ENCODE measurements at places on chromosomes 13 and 19. TPM values are rescaled to one million over a fixed set of nuclear protein-coding genes. Genes with fewer than 3 reads are reported as not detected.

- no peak for DNase-seq
Observed at GRCh38 chr13:24131749-24132148, 28.8 kb upstream of the SPATA13 start.

DNA sequence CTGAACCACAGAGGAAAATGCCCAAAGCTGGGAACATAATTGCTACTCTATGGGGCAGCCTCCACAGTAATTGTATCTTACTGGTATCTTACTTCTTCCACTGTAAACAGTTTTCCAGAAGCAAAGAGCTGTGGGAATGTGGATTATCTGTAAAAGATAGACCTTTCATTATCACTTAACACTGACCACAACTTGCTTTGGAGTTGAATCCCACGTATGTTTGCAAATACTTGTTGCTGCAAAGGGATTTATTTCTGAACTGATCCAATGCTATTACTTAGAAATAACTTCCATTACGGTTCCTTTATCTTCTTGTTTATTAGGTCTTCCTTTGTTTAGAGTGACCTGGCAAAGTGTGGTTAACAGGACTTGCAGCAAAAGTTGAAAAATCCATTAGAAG, 218.1 kb downstream of the KCTD12 start:
- DNase-seq: no peak

DNA sequence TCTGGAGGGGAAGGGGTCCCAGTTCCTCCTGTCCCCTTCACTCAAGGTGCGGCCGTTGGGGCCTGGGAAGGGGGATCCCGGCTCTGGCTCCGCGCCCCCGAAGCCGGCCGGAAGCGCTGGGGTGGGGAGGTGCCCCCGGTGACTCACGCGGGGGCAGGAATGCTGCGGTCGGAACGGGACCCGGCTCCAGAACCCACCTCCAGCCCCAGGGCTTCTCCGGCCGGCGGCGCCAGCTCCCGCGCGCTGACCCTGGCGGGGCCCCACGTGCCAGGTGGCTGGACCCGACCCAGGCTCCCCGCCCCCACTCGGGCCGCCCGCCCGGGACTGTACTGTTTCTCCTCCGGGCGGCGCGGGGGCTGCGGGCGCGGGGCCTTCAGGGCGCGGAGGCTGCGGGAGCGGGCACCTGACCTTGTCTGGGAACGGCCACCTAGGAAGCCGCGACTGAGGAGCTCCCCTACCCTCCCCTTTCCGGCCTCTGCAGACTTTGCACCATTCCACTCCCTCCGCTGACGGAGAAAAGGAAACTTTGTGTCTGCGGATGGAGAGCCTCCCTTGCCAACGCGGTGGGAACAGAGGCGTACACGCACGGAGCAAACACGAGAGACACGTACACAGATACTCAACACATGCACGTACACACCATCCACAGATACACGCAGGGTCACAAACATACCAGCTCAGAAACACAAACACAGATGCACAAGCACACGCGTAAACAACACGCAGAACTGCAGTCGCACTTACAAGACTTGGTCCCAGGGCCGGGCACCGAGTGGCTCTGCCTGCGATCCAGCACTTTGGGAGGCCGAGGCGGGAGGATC, 7.2 kb downstream of the AXL start:
- DNase-seq: peak; percentile 52

- DNase-seq: no peak
Observed at GRCh38 chr13:31334994-31335557, 135.3 kb downstream of the B3GLCT start.

- no peak for DNase-seq
Observed at GRCh38 chr19:13437919-13438618, 68.2 kb downstream of the CACNA1A start.

GRCh38 chr13:93751117-93751516, 524.5 kb downstream of the GPC6 start:
- no peak for DNase-seq

GRCh38 chr13:98495627-98496478, 81.1 kb downstream of the STK24 start:
- DNase-seq: no peak

- DNase-seq: no peak
Observed at GRCh38 chr13:39870197-39870747, 214.8 kb downstream of the COG6 start.

ZNF253 gene
- total RNA-seq: 13.7 TPM

- no peak for DNase-seq
Observed at GRCh38 chr19:5290336-5291262, 50.0 kb downstream of the PTPRS start.

- peak; percentile 37 for DNase-seq
Observed at GRCh38 chr13:44842158-44842557, 147.1 kb downstream of the NUFIP1 start.

- DNase-seq: no peak
Observed at GRCh38 chr13:111296417-111296816, 24.0 kb upstream of the TEX29 start.

DNA sequence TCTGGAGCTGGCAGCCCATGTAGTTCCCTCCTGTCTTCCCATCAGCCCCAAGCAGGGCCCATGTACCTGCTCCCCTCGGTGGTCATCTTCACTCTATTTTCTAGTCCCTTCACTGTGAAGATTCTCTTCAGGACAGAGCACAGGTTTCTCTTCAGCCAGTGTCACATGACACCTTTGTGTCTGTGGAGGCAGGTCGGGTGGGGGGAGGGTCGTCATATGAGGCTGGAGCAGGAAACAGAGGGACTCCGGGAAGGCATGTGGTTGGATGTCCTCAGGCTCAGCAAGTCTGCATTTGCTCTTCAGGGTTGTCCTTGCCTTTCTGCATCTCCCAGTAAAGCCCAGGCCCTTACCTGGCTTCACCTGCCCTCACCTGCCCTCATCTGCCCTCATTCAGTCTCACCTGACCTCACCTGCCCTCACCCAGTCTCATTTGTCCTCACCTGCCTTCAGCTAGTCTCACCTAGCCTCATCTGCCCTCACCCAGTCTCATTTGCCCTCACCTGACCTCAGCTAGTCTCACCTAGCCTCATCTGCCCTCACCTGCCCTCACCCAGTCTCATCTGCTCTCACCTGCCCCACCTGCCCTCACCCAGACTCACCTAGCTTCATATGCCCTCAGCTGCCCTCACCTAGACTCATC, 120.3 kb downstream of the ZDHHC20 start:
- DNase-seq: no peak

GRCh38 chr19:46898731-46899130, 37.9 kb downstream of the ARHGAP35 start:
- no peak for DNase-seq

- DNase-seq: no peak
Observed at GRCh38 chr19:38713227-38713649, 31.0 kb downstream of the CAPN12 start.

FFAR1 gene
- not detected for total RNA-seq

DNA sequence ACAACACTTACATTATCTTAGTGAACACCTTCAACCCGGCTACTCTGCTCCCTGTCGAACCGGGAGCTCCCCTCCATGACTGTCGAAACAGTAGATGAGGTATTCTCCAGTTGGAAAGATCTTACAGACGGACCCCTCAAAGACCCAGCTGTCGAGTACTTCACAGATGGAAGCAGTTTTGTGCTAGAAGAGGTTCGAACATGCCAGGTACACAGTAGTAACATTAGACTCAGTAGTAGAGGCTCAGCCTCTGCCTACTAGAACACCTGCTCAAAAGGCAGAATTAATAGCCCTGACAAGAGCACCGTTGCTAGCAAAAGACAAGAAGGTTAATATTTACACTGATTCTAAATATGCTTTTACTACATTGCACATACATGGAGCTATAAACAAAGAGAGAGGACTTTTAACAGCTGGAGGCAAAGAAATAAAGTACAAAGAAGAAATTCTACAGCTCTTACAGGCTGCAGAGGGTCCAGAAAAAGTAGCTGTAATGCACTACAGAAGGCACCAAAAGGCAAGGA, 13.6 kb upstream of the SLC15A1 start:
- DNase-seq: no peak

DNA sequence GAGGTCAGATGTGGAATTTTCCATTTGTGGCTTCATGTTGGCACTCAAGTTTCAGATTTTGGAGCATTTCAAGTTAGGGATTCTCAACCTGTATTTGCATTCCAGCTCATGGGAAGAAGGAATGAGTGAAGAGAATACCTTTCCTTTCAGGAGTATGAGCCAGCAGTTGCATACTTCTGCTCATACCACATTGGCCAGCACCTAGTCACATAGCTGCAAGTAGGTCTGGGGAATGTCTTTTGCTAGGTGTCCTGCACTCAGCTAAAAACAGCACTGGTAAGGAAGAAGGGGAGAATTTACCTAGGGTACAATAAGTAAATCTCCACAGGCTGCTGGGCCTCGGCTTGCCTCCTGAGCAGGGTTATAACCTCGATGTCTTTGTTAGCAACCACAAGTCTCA, 24.6 kb upstream of the ATP8A2 start:
- no peak for DNase-seq

DNA sequence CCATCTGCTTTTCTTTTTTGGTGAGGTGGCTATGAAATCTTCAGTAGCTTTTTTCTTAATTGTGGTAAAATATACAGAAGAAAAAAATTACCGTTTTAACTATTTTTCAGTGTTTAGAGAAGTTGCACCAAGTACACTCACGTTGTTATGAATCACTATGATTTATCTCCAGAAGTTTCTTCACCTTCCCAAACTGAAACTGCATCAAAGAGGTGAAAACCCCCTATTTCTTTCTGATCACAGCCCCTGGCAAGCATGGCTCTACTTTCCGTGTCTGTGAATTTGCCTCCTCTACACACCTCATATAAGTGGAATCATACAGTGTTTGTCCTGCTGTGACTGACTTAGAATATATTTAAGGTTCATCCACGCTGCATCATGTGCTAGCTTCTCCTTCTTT, 15.6 kb upstream of the SIGLEC10 start:
- DNase-seq: no peak

DNA sequence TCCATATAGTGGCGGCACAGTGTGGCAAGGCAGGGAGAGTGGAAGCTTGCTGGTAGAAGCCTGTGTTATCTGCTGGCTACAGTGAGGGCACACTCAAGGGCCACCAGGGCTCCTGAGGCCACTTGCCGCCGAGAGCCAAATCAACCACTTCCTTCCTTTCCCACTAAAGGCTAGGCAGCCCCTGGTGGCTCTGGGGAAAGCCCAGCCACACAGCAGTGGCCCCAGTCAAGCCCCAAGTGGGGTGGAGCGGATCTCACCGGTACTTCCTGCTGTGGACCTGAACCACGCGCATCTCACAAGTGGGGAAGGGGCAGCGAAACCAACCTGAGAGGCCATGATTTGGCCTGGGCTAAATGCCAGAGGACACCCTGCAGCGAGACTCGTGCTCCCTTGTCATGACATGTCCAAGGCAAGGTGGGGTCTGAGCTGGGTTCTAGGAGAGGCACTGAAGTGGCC, 21.9 kb upstream of the SLC35E1 start:
- DNase-seq: no peak

CNMD gene
- total RNA-seq: 2.6 TPM

DNA sequence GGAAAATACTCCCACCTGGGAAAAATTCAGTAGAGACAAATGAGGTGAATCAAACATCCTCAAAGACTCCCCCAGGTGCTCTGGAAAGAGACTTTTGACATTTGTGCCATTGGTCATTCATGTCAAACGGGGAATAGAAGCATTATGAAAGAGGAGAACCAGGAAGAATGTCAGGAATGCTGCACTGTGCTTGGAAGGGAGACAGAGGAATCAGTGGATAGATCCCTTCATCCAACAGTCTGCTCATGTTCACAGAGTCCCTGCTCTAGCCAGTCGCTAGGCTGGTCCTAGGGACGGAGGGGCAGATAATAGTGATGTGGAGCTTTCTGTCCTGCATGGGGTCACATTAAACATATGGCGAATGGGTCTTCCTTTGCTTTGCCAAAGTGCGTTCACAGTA, 384.4 kb downstream of the FGF9 start:
- DNase-seq: no peak

ZNF628 gene
- total RNA-seq: 11.9 TPM

GRCh38 chr13:106416645-106417044, 118.8 kb downstream of the EFNB2 start:
- no peak for DNase-seq

DNA sequence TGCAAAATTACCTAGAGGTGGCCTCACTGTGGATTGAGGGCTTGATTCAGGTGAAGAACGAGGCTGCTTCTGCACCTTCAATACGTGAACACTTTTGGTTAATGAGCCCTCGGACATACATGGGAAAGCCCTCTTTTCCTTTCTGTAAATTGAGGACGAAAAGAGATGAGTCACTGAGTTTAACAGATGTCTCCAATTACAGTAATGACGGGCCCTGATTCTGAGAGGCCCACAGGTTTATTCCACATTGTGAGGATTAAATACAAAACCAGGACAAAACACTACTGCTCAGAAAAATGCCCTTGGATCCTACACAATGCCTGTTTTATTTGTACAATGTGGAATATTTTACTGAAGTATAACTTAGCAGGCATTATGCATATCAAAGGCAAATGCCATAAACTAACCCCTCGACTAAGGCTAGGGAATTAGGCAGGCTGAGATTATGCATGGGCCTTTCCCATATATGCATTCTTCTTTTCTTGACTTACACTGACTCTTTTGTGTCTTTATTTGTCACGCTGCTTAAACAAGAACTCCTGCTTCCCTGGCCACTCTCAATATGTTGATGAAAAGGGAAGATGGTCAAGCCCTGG, 819.9 kb downstream of the OLFM4 start:
- peak; percentile 39 for DNase-seq

GRCh38 chr13:34216256-34216655, 398.3 kb downstream of the RFC3 start:
- no peak for DNase-seq

- DNase-seq: peak; percentile 83
Observed at GRCh38 chr13:38417727-38418126, 68.1 kb downstream of the UFM1 start.

PEAK3 gene
- not detected for total RNA-seq

ZNF44 gene
- 4.3 TPM for total RNA-seq

DNA sequence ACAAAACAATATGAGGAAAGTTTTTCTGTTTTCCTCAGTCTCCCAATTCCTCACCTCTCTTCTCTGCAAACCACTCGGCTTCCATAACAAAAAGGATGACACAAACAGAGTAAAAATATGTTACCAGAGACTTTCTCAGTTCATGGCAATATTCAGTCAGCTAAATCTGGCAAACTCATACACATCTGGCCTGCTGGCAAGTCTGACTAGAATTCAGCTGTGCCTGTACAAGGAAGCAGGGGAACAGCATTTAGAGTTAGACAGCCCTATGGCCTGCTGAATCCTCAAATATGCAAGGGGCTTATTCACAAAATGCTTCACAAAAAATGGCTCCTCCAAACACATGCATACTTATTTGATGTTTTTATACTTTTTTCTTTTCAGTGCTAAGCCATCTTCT, 227.8 kb downstream of the ENOX1 start:
- no peak for DNase-seq

DNA sequence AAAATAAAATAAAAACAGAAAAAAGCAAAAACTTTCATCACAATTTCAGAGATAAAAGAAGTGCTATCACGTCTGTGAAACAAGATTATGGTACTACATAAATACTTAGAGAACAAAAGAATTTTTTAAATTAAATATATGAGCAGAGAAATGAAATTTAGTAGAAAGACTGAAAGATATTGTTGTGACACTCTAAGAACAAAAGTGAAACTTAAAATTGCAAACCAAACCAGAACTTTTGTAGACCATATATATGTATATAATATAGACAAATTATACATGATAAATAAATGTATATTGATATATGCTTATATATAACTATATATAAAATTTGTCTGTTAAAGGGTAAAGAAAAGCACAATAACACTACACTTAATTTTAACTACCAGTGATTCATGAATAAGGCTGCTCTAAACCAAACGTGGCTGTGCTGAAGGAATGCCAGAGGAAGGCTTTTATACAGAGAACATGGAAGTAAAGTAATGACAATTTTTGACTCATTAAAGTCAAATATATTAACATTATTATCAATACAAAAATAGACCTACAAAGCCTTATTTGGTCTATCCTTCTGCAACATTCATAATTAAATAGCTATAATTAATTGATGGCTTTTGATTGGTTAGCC, 1516.7 kb upstream of the PCDH20 start:
- DNase-seq: no peak
